ENCODE measurements at places on chromosomes 1 and 21.
A peak's percentile ranks its signal among the peaks of the same experiment; 100 is the strongest.

DNA sequence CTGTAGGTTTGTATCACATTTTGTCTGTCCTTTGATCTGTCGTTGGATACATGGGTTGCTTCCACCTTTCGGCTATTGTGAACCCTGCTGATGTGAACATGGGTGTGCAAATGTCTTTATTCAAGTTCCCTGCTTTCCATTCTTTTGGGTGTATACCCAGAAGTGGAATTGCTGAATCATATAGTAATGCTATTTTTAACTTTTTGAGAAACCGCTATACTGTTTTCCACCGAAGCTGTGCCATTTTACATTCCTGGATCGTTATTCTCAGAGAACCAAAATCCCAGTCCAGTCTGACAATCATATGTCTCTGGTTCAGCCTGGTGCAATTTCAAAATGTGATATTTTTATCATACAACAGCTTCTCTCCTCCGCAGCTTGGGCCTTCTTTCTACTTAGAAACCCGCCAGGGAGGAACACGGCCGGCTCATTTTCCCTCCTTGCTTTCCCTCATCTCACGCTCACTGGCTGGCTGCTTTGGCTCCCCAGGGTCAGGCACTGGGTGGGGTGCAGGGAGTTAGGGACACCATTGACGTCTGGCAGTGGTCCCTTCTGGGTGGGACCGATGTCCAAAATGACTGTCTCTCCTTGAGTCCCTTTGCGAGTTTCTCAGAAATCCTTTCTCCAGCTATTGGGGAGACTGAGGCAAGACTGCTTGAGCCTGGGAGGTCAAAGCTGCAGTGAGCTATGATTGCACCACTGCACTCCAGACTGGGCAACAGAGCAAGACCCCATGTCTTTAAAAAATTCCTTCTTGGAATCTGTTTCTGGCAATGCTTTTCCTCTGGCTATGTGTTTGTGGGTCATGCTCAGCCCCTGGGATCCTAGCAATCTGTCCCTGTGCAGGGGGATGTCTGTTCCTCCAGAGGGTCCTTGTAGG is 73.5 kb upstream of the AKT3 start:
- DNase-seq: no peak

GRCh38 chr1:156727926-156728598 is at the start of gene METTL25B:
METTL25B (plus strand) TSS chr1:156728469; CDS start chr1:156729105, 636 bp downstream.
- DNase-seq: peak; percentile 79

DNA sequence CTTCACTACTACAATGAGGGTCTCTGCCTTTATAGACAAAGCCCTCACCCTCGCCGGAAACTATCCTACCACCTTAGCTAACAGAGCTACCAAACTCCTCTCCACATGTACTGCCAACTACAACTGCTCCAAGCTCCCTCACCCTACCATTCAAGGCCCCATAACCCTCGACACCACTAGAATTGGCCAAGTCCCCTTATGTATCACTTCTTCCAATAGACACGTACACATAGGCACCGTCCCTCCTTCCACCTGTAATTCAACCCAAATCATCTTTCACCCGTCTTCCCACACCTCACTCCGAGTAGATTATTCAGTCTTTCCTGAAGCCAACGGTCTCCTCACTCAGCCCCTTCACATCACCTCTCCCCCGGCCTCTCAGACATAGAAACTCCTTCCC is 19.7 kb upstream of the CA6 start:
- no peak for DNase-seq

GRCh38 chr1:154519591-154519991 is 17.4 kb upstream of the SHE start:
- DNase-seq: no peak

- no peak for DNase-seq
These were observed 259.4 kb downstream of the BACH1 start for GRCh38 chr21:29557931-29558725.

DNA sequence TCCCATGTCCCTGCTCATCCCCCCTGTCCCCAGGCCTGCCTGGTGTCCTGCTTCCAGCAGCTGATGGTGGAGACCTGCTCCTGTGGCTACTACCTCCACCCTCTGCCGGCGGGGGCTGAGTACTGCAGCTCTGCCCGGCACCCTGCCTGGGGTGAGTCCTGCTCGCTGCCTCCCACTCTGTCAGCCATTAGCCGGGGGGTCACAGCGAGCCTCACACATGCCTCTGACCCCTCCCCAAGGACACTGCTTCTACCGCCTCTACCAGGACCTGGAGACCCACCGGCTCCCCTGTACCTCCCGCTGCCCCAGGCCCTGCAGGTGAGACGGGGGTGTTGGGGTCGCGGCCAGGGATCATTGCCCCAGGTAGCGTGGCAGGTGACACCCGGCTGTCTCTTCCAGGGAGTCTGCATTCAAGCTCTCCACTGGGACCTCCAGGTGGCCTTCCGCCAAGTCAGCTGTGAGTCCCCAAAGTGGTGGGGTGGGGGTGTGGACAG is 10.0 kb downstream of the SCNN1D start:
- DNase-seq: peak; percentile 60

DNA sequence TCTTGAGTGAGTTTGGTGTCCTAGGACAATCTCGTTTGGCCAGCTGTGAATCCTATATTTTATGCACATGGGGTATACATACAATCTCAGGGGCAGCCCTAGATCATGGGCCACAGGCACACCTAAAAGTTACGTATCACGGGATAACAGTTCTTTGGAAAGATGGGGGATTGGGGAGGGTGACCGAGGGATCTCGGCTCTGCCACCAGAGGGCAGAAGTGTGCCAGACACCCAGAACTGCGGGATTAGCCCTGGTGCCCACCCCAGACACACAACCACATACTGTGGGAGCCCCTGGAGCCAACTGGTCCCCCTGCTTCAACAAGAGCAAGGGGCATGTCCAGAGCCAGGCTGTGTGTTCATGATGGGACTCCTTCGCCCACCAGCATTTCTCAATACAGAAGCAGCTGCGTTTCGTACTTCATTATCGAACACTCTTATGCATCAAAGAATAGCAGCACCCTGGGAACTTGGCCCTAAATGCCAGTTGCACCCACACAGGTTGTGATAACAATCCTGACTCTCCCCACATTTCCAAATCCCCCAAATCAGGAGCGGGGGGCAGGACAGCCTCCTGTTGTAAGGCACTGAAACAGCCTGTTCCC is 37.4 kb downstream of the TMCO4 start:
- DNase-seq: peak; percentile 47

GRCh38 chr1:153786038-153786790 is 11.0 kb downstream of the SLC27A3 start:
- no peak for DNase-seq

DNA sequence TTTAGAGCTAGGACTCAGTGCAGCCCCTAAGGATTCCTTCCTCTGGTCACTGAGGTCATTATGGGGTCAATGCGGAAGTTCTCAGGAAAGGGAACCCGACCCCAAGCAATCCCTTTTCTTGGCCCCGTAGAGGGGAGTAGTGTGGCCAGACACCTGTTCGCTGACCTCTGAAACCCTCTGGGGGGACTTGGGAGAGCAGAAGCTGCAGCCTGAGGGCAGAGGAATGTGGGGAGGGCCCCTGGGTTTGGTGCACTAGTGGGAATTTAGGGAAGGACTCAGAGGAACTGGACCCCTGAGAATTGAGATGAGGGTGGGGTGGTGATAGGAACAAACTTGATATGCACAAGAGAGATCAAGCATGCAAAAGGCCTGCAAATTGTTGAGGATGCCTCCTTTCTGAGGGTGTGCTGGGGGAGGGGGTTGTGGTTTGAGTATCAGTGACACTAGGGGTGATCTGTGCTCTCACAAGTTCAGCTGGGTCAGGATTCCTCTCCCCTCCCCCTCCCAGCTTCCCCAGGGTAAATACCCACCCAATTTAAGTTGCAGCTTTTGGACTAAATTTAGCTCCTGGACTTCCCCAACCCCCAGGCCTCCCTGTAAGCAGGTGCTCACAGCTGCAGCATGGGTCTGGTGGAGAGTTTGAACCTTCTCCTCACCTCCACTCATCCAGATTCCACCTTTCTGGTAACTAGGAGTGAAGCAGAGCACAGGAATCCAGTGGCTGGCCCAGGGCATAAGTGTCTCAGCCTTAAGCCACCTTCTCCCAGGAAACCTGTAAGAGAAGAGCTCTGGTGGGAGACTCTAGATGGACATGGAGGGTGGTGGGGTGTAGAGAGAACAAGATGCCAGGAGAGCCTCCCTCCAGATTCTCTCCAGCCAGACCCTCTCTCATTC is 13.5 kb downstream of the ADAMTSL4 start:
- DNase-seq: no peak

GRCh38 chr1:202968895-202969295 is 1.8 kb upstream of the CYB5R1 start:
- peak; percentile 26 for DNase-seq

DNA sequence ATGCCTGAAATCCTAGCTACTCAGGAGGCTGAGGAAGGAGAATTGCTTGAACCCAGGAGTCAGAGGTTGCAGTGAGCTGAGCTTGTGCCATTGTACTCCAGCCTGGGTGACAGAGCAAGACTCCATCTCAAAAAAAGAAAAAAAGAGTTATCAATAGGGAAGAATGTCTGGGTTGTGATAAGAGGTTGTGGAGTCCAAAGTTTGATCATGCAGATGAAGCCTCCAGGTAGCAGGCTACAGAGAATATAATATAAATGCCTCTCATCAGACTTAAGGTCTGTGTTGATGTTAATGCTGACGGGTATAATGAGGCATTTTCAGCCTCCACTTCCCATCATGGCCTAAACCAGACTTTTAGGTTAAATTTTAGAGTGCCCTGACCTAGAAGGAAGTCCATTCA is 24.6 kb downstream of the TLR5 start:
- DNase-seq: no peak

DNA sequence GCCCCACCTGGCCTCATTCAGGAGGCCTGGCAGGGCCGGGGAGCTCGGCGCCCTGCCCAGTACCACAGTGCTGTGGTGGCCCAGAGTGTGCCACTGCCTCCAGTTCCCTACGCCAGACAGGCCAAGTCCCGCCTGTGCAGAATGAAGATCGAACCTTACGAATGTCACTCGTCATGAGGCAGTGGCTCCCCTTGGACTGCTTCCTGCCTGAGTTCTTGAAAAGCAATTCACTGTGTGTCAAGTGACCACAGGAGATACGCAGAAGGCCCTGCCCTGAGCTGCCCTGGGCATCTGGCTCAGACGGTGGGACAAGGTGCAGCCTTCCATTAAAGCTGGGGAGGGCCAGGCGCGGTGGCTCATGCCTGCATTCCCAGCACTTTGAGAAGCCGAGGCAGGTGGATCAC is 49.6 kb upstream of the LRP8 start:
- DNase-seq: no peak
